Nucleus accumbens (tissue), 56 donors: ENCODE measurements at places on chromosomes 5 and 9.

DNA sequence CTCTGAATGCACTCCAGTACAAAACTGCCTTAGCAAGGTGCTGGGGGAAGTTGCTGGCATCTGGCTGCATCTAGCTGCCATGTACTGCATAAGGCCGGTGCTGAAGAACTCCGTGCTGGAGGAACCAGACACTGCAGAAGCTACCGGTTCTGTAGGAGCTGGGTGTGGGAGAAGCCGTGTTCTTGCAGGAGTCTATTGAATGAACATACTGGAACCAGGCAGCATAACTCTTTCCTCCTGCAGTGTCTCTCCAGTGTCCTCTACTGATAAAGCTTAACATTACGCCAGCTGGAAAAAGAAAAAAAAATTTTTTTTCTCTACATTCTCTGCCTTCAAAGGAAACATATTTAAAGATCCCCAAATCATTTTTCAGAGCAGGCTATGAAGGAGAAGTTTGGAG lies 38.5 kb downstream of the VPS13A start:
- no peak for DNase-seq

DNA sequence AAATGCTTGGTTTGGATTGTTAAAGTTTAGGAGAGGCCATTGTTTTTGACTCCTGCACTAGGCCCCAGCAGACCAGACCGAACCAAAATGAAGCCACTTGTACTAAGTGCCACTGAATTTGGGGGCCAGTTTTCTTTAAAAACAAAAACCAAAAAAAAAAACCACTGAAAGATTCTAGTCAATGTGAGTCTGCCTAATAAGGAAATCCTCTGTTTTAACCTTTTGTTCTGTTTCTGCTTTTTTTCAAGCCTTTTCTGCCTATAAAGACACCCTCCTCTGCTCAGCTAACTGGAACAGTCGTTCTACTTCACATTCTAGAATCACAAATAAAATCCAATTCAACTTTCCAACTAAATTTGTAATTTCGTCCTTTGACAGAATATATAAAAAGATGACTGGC lies 64.9 kb downstream of the SERINC5 start:
- DNase-seq, result no peak

DNA sequence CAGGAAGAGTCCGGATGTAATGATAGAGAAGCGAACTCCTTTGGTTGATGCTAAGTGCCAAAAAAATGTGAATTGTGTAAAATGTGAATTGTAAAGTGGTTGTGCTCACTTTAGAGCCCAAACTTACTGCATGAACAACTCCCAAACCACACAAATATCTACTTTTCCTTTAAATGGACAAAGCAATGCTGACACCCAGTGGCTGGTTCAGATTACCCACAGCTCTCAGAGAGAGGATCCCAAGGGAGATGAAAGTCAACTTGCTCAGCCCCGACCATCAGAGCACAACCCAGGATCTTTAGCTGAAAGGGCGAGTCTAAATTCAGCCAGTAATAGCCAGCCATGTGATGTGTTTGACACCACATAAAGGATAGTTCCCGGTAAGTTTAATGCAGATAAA lies 133.7 kb downstream of the NMUR2 start:
- DNase-seq, result peak; percentile 0

DNA sequence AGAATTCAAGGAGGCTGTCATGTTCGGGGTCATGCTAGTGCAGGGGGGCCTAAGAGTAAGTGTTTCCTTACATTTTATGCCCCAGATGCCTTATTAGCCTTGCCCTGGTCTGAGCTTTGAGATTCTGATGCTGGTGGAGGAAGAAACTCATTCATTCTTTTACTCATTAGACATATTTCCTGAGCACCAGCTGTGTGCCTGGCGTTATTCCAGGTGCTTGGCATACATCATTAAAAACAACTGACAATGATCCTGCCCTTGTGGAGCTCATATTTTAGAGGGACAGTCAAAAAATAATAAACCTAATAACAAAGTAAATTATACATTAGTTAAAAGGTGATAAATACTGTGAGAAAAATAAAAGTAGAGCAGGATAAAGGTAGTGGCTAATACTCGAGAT lies 138.9 kb upstream of the SGCD start:
- DNase-seq, result no peak

DNA sequence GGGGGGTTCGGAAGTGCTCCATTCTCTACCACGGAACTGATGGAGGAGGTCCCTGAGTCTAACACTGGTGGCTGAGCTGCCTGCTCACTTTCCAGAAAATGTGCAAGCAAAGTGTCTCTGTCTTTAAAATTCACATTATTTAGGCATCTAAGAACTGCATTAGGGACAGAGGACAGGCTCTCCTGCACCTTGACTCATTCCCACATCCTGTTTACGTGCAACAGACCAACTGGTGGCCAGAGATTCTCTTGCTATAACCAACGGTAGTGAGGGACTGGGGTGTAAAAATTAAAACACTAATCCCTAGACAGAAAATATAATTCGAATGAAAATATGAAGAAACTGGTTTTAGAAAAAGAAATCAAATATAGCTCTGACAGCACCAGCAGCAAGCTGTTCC lies 320.9 kb downstream of the IRX2 start:
- no peak for DNase-seq

GRCh38 chr5:81657386-81657785 lies 93.5 kb downstream of the SSBP2 start:
- DNase-seq, result no peak

DNA sequence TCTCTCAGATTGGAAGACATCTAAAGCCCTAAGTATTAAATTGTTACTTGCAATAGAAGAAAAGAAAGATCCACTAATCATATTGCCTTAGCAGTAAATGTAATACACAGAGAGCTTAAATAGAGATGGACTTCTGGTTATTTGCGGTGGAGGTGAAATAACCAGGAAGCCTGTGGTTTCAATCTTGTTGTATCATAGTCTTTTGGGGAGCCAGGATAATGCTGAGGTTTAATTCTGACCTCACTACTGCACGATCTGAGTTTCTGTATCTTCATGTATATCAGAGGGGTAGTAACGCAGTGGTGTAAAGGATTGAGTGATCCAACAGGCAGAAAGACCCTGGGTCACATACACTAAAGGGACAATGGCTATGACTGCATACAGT lies 71.7 kb downstream of the ANKRD55 start:
- DNase-seq, result no peak

DNA sequence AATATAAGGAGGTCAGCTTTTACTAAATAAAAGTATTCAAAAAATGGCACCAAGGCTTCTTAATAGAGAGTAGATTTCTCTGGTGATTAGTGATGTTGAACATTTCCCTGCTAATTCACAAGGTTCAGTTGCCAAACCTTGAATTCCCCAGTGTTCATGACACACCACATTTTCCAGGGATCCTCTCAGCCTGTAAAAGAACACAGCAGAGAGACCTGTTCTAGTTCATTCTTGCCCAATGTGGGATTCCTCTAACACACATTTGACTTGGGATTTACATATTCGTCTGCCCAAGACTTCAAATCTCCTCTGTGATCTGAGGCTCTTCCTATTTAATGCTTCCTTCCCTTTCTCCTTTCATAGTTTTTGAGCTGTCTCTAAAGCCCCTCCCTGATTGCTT lies 273.2 kb upstream of the CDH9 start:
- DNase-seq, result no peak

DNA sequence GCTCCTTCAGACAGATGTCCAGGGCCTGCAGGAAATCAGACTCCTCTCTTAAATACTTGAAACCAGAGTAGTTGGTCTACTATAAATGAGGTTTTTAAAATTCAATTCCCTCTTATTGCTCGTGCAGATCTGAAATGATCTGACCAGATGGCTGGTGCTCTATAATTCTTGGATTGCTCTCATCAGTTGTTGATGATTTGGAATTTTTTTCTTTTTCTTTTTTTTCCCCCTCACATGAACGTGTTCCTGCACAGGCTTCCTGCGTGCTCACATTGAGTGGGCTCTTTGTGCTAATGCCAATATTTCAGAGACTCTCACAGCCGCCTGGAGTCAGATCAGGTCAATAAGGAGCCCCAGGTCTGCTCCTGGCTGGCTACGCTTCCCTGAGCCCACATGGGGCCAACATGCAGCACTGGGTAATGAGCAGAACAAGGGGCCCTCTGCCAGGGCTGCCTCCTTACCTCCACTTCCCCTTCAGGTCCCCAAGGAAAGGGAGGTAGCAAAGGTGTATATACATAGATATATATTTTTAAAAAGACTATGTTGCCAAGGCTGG lies 82.0 kb downstream of the SIL1 start:
- no peak for DNase-seq
